HT1080 (cell line): ENCODE measurements at places on chromosomes 7 and 10.
A peak's percentile ranks its signal among the peaks of the same experiment; 100 is the strongest.

DNA sequence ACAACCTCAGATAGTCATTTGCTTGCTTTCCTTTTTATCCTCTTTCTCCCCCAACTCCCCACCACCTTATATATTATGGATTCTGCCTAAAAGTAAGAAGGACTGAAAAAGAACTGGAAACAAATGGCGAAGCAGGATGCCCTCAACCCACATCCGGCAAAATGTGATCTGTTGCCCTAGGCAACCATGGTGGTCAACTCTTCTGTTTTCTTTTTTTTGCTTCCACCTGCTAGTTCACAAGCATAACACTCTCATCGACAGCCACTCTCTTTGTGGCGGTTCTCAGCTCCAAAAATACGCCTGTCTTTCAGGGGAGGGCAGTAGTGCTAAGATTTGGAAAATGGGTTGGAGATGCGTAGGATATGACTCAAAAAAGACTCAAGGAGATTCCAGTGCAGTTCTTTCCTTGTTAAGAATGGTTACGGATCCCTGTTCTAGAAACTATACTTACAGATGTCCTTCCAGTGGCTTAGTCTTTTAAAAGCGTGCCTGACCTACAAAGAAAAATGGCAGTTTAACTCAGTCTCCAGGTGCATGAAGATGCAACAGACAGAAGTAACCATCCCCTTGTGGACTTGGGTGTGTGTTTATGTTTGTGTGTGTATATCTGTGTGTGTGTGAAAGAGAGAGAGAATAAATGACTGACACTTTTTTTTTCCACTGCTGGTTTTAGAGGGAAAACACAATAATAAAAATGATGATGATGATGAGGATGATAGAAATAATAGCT lies 10.7 kb downstream of the APBB1IP start:
- DNase-seq, result no peak

DNA sequence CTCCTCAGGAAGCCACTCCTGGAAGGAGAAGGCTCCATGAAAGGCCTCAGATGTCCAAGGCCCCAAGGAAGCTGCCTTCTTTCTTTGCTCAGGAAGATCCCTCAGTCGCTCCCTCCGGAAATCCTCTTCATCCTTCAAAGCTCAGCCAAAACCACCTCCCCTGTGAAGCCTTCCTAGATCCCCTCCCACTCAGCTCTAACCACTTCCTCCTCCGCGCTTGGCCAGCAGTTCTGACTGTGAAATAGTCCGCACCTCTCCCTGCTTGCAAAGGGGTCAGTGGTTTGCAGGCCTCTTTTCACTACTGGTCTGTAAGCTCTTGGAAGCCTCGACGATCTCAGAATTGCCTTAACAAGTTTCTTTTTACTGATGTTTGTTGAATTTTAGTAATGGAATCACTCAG lies 23.9 kb downstream of the PYROXD2 start:
- DNase-seq, result peak; percentile 53

GRCh38 chr10:24872790-24873182 lies 79.6 kb downstream of the PRTFDC1 start:
- no peak for DNase-seq

- peak; percentile 6 for DNase-seq
Observed at GRCh38 chr10:58512491-58513187, at the start of gene BICC1. TSS of gene BICC1 (plus strand) at chr10:58512872. CDS start at chr10:58513144, 272 bp downstream.

DNA sequence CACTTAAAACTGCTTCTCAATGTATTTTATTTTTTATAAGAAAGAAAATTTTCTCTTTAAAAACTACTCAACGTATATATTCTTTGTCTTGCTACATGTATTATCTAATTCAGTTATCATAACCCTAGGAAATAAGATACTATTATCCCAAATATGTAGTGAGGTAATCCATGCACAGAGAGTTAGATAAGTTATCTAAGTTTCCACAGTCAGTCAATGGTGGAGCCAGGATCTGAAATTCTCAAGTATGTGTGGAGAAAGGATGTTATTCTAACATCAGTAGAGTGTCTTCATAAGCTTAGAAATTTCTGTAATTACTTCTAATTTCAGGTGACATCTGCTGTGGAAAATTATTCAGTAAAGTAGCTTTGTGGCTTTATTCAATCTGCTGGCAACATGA lies 239.9 kb downstream of the CSTF2T start:
- DNase-seq, result no peak

GRCh38 chr7:37018954-37019353 lies 294.7 kb upstream of the AOAH start:
- DNase-seq, result no peak

- no peak for DNase-seq
Observed at GRCh38 chr10:4082861-4083260, 297.9 kb upstream of the KLF6 start.

DNA sequence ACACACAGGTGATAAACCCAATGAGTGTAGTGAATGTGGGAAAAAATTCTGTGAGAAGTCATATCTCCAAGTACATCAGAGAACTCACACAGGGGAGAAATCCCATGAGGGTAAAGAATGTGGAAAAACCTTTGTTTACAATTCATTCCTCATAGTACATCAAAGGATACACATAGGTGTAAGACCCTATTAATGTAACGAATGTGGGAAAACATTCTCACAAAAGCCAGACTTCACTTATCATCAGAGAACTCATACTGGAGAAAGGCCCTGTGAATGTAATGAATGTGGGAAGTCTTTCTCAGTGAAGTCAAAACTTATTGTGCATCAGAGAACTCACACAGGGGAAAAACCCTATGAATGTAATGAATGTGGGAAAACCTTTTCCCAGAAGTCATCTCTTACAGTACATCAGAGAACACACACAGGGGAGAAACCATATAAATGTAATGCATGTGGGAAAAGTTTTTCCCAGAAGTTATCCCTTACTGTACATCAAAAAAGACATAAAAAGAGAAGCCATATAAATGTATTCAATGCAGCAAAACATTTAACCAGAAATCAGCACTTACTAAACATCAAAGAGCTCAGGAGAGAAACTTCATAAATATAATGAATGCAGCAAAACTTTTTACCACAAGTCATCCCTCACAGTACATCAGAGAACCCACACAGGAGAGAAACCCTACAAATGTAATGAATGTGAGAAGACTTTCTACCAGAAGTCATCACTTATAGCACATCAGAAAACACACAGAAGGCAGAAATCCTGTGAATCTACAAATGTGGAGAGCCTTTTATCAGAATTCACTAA lies 49.8 kb downstream of the ZNF239 start:
- DNase-seq, result no peak

DNA sequence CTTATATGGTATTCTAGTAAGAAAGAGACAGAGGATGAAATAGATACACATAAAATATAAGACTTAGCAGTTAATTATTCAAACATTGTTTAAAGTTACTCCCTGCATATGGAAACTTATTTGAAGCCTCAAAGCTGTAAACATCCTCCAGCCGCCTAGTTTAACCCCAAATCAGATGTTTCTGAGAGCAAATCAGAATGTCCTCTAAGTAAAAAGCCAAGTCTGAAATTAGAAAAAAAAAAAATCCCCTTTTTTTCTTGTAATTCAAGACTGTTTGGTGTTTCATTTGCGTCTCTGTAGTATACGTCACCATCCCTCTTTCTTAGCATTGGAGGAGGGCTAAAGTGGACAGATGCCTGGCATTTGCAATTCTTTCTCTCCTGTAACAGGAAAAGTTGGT lies 46.4 kb downstream of the TMEM26 start:
- no peak for DNase-seq

GRCh38 chr7:21887353-21887752 lies 58.3 kb downstream of the CDCA7L start:
- DNase-seq, result no peak

- DNase-seq, result no peak
Observed at GRCh38 chr7:134357486-134357885, 40.8 kb upstream of the SLC35B4 start.

DNA sequence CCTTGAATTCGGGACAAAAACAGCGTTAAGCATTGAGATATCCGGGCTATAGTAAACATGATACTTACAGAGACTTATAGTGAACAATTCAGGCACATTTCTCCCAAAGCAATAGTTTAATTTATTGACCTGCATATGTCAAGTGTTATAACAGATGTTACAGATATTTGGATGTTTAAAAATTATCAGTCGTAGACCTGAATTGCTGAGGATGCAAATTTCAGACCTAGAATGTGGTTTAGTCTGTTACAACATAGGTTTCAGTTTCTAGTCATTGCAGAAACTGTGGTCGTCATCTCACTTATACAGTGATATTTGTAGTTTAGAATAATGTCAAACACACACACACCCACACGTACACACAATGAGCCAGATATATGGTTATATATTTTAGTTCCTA lies 85.2 kb downstream of the VTI1A start:
- no peak for DNase-seq

- DNase-seq, result no peak
Observed at GRCh38 chr10:110725801-110726630, 81.9 kb downstream of the RBM20 start.

DNA sequence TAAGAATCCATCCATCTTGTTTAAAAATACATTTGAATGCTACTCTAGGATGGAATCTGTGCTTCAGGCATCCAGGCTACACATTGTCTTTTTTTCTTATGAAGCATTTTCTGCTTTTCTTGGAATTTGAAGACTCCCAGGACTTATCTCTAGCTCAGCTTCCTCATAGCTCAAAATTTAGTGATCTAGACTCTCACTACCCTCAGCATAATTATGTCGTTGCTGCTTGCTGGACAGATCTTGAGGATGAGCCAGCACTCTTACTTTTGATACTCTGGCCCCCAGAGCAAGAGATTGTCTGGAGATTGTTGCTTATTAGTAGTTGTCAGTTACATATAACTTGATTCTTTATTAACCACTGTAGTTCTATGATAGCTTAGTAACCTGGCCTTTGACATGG lies 83.3 kb upstream of the FGL2 start:
- DNase-seq, result no peak

- DNase-seq, result no peak
Observed at GRCh38 chr10:118571123-118571522, 24.3 kb downstream of the PRLHR start.

GRCh38 chr10:84715911-84716310 lies 387.5 kb downstream of the CCSER2 start:
- peak; percentile 52 for DNase-seq

GRCh38 chr7:1045069-1046063 lies 1.0 kb downstream of the GPR146 start:
- no peak for DNase-seq

- DNase-seq, result no peak
Observed at GRCh38 chr7:96045919-96046318, 273.6 kb downstream of the DYNC1I1 start.

- DNase-seq, result no peak
Observed at GRCh38 chr7:23533238-23533604, 1.4 kb upstream of the TRA2A start.

DNA sequence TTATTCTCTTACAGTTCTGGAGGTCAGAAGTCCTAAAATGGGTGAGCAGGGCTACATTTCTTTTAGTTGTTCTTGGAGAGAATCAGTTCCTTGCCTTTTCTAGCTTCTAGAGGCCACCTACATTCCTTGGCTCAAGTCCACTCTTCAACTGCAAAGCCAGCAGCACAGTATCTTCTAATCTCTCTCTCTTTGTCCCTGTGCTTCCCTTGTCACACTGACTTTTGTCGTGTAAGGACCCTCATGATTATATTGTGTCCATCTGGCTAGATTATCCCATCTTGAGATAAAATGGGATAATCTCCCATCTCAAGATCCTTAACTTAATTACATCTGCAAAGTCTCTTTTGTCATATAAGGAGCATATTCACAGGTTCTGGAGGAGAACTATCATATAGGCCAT lies 359.0 kb downstream of the ADRA2A start:
- no peak for DNase-seq

DNA sequence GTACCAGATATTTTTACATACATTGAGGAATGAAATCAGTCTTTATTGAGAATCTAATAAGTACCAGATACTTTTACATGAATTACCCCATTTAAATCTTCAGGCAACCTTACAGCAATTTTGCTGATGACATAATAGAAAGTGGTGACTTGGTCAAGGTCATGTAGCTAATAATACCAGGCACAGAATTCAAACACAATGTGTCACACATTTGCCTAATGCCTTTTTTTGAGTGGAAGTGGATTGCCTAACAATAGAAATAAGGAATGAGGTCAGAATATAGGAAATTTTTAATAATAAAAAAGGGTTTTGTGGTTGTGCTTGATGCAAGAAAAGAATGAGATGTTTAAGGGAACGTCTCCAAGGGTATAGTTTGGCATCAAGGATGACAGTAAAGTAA lies 466.6 kb upstream of the IGFBP3 start:
- DNase-seq, result peak; percentile 10

DNA sequence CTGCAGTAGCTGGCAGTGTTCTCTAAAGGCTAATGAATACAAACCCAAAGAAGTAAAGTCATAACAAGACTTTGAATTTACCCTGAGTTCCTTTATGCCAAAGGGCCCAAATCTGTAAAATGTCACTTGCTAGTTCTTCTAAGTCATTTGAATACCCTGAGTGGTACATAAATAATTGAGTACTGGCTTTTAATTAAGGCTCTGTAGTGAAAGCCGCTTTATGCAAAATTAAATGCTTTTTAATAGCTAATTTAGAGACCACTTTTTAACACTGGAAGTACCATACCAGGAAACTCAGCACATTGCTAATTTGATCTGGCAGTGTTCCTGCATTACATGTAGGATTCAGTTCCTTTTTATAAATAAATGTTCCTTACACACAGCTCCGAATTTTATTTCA lies 24.0 kb upstream of the TSPAN13 start:
- no peak for DNase-seq

- peak; percentile 72 for DNase-seq
Observed at GRCh38 chr7:35035511-35035961, 1.7 kb downstream of the DPY19L1 start.

- no peak for DNase-seq
Observed at GRCh38 chr7:81652225-81652624, 117.6 kb downstream of the HGF start.

- DNase-seq, result no peak
Observed at GRCh38 chr7:27149842-27150567, 2.4 kb downstream of the HOXA3 start.

DNA sequence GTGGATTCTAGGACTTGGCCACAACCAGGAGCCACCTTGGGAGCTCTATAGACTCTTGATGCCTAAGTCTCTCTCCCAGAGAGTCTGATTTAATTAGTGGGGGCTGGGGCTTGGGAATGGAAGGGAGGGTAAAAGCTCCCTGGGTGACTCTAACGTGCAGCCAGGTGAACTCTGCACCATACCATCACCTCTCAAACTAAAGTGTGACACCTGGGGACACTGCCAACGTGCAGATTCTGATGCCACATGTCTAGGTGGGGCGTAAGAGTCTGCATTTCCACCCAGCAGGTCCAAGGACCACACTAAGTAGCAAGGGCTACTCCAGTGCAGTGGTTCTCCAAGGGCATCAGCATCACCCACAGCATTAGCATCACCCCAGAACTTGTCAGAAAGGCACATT lies 28.3 kb downstream of the LRRC20 start:
- DNase-seq, result no peak

GRCh38 chr7:136870866-136871487 lies 2.5 kb downstream of the CHRM2 start:
- no peak for DNase-seq

- DNase-seq, result no peak
Observed at GRCh38 chr10:75688506-75689300, 257.3 kb downstream of the LRMDA start.
